Erythroblast (primary cell): ENCODE measurements at places on chromosomes 13 and 19.

DNA sequence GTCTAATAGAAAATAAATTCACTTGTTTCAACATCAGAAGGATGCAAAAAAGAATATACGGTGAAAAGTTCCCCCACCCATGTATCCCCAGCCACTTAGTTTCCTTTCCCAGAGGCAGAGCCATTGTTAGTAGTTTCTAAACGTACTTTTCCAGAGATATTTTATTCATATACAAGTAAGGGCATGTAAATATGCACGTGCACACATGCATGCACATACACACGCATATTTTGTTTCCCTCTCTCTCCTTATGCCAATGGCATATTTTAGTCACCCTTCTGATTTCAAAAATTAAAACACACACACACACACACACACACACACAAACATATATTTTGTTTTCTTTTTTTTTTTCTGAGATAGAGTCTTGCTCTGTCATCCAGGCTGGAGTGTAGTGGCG, 147.4 kb downstream of the PDS5B start:
- no peak for DNase-seq

- DNase-seq = no peak
Observed at GRCh38 chr13:91196958-91197357, 150.5 kb upstream of the MIR17HG start.

- DNase-seq = peak; percentile 11
Observed at GRCh38 chr19:23436318-23436717, 41.0 kb upstream of the ZNF91 start.

DNA sequence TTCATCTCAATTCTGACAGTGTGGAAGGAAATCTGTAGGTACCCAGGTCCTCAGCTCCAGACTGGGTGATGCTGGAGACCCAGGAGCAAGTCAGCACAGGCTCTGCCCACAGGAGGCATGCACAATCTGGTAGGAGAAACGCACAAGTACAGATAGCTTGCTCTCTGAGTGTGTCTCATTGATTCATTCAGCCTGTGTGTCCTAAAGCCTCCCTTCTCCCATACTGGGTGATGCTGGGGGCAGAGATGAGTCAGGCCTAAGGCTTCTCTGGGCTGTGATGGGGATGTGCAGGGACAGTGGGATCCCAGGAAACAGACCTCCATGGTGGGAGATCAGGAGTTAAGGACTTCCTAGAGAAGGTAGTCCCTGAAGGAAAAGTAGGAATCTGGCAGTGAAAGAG, 6.8 kb downstream of the ZNF526 start:
- DNase-seq = no peak

- DNase-seq = no peak
Observed at GRCh38 chr19:46953955-46954501, 65.6 kb upstream of the NPAS1 start.

DNA sequence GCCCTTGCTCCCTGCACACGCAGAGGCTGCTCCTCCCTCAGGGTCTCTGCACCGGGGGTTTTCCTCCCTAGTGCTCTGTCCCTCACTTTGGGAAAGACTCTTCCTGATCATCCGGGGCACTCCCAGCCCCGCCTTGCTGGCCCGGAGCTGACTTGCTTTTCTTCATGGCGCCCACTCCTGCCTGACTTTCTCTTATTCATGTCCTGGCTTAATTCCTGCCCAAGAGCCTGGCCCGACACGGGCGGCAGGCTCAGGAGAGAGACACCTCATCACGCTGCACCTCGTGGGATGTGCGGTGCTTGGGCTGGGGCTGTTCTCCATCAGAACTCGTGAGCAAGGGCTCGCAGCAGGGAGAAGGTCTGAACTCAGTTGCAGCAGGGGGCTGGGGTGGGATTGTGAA, 11.8 kb upstream of the PLA2G4C start:
- no peak for DNase-seq

GRCh38 chr13:72959643-72960042, 99.2 kb upstream of the KLF5 start:
- DNase-seq = no peak

DNA sequence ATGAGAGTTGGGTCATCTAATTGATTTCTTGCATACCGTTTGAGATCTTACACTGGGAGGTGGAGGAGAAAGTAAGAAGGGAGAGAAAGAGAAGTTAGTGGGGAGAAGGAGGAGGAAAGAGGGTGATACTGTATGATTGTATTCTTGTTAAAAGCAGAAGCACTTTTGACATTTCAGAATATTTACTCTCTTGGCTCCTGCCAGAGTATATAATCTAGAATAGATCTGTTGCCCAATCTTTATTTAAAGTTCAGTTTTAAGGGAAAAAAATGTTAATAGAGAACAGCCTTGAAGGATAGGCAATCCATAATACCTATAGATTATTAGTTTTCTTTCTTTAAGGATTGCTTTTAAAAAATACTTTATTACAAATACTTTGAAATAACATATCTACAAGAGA, 41.5 kb downstream of the PDS5B start:
- DNase-seq = no peak

GRCh38 chr19:41479757-41480191, 36.8 kb downstream of the ERICH4 start:
- no peak for DNase-seq

DNA sequence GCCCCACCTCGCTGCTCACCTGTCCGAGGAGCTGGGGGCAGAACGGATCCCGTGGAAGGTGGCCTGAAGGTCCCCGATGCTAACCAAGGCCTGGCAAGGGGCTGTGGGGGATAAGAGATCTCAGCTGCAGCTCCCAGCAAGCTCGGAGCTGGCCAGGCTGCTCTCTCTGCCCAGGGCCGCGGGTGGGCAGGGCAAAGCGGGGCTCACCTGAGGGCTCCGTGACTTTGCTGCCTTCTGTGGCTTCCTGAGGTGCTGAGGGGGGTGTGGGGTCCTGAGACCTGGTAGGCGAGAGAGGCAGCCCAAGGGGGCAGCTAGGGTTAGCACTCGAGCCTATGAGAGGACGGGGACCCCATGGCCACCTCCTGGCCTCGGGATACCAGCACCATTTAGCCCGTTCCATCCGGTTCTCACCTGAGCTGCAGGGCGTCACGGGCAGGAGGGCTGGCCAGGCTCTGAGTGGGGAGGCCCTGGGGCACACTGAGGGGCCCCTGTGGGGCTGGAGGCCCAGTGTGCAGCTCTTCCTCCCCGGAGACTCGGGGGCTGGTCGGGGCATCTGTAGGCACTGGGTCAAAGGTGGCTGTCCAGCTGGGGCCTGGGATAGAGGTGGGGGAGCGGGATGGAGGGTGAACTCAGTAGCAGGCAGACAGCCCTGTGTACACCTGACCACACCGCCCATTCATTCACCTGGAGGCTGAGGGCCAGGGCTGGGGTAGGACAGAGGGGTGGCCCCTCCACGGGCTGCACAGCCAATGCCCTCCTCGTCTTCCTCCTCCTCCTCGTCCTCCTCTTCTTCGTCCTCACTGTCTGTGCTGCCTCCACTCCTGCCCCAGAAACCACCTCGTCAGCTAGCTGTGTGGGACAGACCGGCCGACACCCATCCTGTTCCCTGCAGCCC, 3.1 kb upstream of the TMEM86B start:
- no peak for DNase-seq

DNA sequence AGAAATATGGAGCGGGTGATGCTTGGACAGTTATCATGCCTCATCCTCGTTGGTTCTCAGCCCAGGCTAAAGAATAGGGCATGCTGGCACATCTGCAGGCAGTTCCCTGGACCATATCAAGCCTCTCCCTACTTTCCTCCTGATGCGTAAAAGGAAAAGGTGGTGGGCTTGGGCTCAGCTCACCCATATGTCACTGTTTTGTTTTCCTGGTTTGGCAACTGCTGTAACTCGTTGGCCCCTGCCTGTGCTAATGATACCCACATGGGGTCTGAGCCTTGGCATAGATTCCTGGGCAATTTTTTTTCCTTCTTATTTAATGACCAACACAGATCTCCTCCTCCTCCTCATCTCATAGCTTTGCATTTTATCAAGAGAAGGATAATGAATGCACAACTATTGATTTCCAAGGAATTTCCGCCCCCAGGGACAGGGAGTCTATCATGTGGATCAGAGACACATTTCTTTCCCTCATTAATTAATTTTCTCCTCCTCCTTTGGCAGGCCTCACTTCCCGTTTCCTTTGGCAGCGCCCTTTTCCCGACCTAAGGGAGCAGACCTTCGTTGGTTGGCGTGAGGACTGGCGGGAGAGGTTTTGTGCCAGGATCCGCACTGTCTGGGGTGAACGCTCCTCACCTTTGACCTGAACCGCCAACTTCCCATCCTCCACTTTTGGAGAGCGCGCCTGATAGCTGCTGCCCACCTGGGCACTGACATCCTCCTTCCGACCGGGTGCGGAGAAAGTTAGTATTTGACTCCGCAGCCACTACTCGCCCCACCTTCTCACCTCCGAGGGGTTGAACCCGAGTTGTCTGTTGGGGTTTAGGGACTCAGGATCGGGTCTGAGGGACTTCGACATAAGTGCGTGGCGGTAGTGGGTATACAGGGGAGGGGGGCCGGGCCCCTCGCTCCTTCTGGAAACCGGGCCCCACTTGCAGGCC, 3.4 kb upstream of the POU4F1 start:
- no peak for DNase-seq

DNA sequence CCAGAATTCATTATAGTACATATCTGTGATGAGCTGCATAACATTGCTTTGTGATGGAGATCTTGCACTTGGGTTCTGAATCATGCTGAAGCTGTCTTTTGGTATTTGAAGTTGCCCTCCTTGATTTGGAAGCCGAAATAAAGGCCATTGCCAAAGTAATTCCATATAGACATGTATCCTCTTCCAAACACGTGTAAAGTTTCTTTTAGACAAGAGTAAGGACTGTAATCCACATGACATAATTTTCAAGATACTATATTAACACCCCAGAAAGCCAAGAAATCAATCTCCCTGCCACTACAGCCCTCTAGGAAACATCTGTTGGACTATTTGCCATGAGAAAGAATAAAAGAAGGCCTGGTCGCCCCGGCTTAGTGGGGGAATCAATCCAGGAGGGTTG, 754.2 kb downstream of the FGF9 start:
- DNase-seq = no peak

DNA sequence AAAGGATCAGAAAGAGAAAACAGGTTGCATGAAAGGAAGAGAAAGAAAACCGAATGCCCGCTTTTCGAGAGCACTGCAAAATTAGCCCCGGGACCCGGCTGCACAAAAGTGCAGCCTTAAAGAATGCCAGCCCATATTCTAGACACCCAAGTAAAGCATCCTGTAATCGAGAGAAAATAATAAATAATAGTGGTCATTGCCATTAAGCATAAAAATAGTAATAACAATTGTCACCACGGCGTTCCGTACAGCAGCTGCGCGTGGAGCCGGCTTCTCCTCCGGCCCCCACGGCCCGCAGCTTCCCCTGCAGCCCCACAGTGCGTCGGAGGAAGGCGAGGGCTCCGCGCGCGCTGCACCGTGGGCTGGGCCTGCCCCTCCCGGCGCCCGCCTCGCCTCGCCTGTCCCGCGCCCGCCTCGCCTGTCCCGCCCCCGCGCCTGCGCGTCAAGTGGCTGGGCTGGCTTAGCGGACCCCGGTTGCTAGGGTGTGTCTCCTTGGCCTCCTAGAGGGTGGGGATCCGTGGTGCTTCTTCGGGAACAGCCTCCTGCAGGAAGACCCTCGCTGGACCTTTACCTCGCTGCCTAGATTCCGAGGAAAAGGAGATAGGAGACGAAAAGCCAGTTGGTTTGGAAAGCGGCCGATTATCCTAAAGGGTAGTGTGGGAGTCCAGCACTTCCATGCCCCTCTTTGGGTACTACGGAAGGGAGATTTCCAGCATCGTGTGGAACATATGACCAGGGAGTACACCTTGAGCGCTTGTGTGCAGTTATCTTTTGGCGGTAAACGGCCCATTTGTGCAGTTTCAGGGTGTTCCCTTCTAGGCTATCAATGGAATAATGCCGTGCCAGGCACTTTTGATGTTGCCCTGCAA, at the start of gene LRRC63:
TSS of gene LRRC63 (plus strand) at position 446 of the 869 bp plus-strand sequence. CDS start 1,107 bp downstream, outside the sequence.
- peak; percentile 93 for DNase-seq

DNA sequence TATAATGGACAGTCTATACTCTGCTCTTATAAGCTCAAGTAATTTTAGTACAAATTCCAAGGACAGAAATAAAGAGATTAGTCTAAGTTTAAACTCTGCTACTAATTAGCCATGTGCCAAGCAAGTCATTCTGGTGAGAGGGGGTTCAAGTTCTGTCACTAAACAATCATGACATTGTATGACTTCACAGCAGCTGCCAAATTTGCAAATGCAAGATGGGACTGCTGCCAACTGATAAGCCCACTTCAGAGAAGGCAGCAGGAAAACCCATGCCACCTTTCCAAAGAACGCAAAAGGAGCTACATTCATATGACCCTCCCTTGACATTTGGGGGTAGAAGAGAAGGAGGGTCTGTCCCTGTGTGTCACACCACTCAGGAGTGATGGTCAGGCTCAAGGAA, 60.7 kb upstream of the RFXAP start:
- peak; percentile 29 for DNase-seq

GRCh38 chr19:3404324-3405260, 38.2 kb downstream of the NFIC start:
- no peak for DNase-seq

GRCh38 chr19:8611877-8612806, 1.6 kb upstream of the ADAMTS10 start:
- no peak for DNase-seq

GRCh38 chr13:100746953-100747683, 72.5 kb upstream of the TMTC4 start:
- no peak for DNase-seq

DNA sequence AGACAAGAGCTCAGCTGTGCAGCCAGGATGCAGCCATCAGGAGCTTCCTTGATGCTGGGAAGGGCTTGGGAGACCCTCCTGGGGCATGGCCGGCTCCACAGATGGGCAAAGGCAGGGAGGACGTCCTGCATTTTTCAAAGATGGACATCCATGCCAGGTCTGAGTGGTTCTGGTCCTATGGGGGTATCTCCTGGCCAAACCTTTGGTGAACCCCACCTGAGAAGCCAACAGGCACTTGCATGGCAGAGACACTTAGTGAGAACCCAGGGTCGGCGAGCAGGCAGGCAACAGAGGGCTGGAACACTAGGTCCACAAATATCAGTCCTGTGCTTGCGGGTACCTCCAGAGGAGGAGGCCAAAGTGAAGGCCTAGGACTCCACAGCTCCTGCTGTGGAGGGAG, 70.0 kb downstream of the KCTD15 start:
- no peak for DNase-seq

GRCh38 chr19:40335101-40335500, 13.1 kb downstream of the C19orf47 start:
- no peak for DNase-seq

DNA sequence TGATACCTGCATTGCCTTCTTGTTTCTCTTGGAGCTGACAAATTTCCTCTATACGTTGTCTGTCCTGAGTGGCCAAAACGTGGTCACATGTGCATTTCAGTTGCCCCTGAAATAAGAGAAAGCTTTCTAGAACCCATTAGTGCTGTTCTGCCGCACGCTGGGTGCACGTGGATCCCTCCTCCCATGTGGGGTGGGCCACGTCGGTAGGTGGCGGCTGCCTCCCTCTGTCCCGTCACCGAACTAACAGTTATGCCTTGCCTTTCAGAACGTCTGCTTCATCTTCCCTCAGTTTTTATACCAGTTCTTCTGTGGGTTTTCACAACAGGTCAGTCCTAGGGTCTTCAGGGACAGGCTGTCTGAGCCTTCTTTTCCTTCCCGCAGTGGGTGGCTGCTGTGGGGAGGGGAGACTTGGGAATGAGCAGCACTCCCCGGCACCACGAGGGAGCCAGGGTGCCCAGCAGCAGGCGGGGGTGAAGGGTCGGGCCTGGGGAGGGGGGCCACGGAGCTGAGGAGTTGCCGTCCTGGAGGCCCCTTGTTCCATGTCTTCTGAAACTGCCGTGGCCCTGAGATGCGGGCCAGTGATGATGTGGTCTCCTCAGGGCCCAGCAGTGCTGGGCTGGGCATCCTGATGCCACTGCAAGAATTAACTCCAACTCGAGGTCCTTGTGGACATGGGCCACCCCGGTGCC, 109.7 kb upstream of the MCF2L start:
- DNase-seq = no peak

GRCh38 chr19:42010245-42011126, 16.5 kb upstream of the ATP1A3 start:
- peak; percentile 58 for DNase-seq
